ENCODE measurements at places on chromosomes 16 and 17. TPM values are rescaled to one million over a fixed set of nuclear protein-coding genes. Genes with fewer than 3 reads are reported as not detected.

Gene KCTD19
- total RNA-seq: 0.21 TPM

Gene CLDN7
- 250 TPM for total RNA-seq

Gene RNF222
- total RNA-seq: 0.14 TPM

Gene ABAT
- 7.5 TPM for total RNA-seq

Gene GPRC5B
- 14.0 TPM for total RNA-seq
